ENCODE measurements at places on chromosomes 2 and 18.

- DNase-seq, result no peak
Measured at GRCh38 chr18:70276416-70277191, 12.2 kb upstream of the SOCS6 start.

GRCh38 chr2:196431957-196432356 lies 207.6 kb upstream of the CCDC150 start:
- peak; percentile 9 for DNase-seq

DNA sequence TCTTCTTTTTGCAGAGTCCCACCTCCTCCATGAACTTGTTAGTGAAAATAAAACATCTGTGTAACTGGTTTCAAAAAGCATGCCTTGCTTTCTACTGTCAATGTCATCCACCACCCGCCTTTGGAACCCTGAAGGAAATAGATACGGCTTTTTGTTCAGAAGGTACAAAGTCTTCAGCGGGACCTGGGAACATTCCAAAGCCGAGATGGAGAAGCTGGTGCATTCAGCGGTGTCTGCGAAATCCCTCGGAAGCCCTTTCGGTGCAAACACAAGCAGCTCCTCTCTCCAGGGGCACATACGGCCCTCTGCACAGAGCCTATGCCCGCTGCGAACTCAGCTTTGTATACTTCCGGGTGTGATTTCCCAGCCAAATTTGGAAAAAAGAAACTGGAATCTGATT lies 555.8 kb upstream of the SALL3 start:
- no peak for DNase-seq

- no peak for DNase-seq
Measured at GRCh38 chr2:98282109-98282508, 64.1 kb upstream of the CNGA3 start.

GRCh38 chr2:124112966-124113365 lies 87.9 kb downstream of the CNTNAP5 start:
- DNase-seq, result no peak

- DNase-seq, result no peak
Measured at GRCh38 chr2:154978710-154979109, 280.2 kb downstream of the KCNJ3 start.

DNA sequence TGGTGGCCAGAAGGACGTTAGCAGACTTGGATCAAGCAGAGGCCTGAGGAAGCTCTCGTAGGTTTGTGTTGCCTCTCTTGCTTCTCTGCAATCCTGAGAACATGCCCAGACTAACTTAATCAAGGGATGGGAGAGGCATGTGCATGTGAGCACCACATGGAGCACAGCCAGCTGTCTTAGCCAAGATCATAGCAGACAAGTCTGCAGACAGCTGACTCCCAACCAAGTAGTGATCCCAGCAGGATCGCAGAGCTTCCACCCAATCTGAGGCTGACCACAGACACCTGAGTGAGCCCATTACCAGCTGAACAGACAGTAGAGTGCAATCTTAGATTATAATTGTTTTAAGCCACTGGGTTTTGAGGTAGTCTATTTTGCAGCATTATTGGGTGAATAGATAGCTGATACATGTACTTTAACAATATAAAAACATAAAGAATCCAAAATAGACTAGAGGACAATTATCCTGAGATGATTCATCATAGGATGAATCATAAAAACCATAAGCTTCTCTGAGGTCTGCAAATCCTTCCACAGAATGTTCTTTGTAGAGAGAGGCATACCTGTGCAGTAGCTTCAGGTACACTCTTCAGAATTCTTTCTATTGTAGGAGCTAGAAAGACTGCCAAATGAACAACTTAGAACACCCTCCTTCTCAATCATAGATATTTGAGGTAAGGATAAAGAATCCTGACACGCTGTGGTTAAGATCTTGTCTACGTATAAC lies 25.2 kb upstream of the FAM110C start:
- no peak for DNase-seq

GRCh38 chr2:105788670-105789290 lies 44.1 kb downstream of the NCK2 start:
- no peak for DNase-seq

DNA sequence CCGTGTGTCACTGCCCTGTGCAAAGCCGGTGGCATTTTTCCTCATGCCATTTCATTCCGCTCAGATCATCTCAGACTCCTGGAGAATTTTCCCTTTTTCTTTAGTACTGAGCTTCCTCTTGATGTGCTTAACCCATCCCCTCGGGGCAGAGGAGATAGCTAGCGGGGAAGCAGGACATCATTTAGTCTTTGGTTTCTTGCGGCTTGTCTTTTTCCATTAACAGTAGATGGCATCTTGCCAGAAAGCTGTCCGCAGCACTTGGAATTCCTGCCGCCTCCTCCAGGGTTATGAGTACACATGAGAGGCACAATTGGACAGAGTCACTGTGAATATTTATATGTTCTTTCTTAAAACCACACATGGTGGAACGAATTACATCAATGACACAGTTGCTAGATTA lies 226.6 kb downstream of the ALPK2 start:
- no peak for DNase-seq

GRCh38 chr2:195238379-195238778 lies 418.6 kb upstream of the SLC39A10 start:
- no peak for DNase-seq

Data from H1 (cell line).